A549 treated with AZD2906 at 1 μM for 4 hours (cell line): ENCODE measurements at places on chromosomes 6 and 20. TPM values are rescaled to one million over a fixed set of nuclear protein-coding genes. Genes with fewer than 3 reads are reported as not detected.

Gene SPTLC3
- total RNA-seq = 0.01 to 0.08 TPM (median 0.02 TPM) in 5 replicates

Gene GPX5
- not detected in 5 replicates for total RNA-seq

Gene SIGLEC1
- total RNA-seq = 0.02 TPM in 2 of 5 replicates, not detected in the others

Gene SGK2
- 6.4 to 7.6 TPM (median 7.0 TPM) in 5 replicates for total RNA-seq

Gene HLA-DQA2
- not detected in 5 replicates for total RNA-seq

Gene CDS2
- total RNA-seq = 48.1 to 63.1 TPM (median 56.7 TPM) in 5 replicates

Gene COX4I2
- total RNA-seq = not detected in 5 replicates

Gene TFAP2C
- total RNA-seq = 10.9 to 12.8 TPM (median 11.7 TPM) in 5 replicates

Gene WFDC10B
- total RNA-seq = not detected in 5 replicates

Gene AGER
- 1.1 to 2.0 TPM (median 1.7 TPM) in 5 replicates for total RNA-seq

Gene TREML2
- not detected in 5 replicates for total RNA-seq

Gene ADA
- 45.9 to 62.1 TPM (median 54.3 TPM) in 5 replicates for total RNA-seq

Gene LY6G6D
- not detected in 5 replicates for total RNA-seq

Gene SUMO4
- 0.06 to 0.11 TPM in 2 of 5 replicates, not detected in the others for total RNA-seq

Gene CST5
- not detected in 5 replicates for total RNA-seq

Gene ZKSCAN4
- 2.6 to 2.7 TPM (median 2.7 TPM) in 5 replicates for total RNA-seq

Gene TOX2
- 11.6 to 15.6 TPM (median 13.8 TPM) in 5 replicates for total RNA-seq

Gene PERP
- total RNA-seq = 74.2 to 82.5 TPM (median 77.1 TPM) in 5 replicates

Gene IL20RA
- total RNA-seq = 0.06 to 0.14 TPM in 2 of 5 replicates, not detected in the others

Gene CRISP2
- total RNA-seq = not detected in 5 replicates

Gene KIF6
- total RNA-seq = 0.16 to 0.29 TPM (median 0.25 TPM) in 5 replicates

Gene GLO1
- total RNA-seq = 86.9 to 93.7 TPM (median 90.3 TPM) in 5 replicates

Gene PPIL6
- total RNA-seq = 3.1 to 3.7 TPM (median 3.5 TPM) in 5 replicates

Gene OLIG3
- total RNA-seq = not detected in 5 replicates

Gene TREM2
- total RNA-seq = 0.07 TPM in 1 of 5 replicates, not detected in the others

Gene CLDN20
- not detected in 5 replicates for total RNA-seq

Gene PHF1
- total RNA-seq = 10.8 to 17.1 TPM (median 16.0 TPM) in 5 replicates

Gene MYH7B
- total RNA-seq = 0.05 to 0.20 TPM (median 0.09 TPM) in 5 replicates

Gene FBXO5
- total RNA-seq = 18.8 to 24.5 TPM (median 19.0 TPM) in 5 replicates

Gene COL20A1
- total RNA-seq = 0.34 to 1.1 TPM (median 0.67 TPM) in 5 replicates

Gene TRIM10
- total RNA-seq = 0.01 TPM in 1 of 5 replicates, not detected in the others

Gene B3GALT4
- total RNA-seq = 0.67 to 1.0 TPM (median 0.95 TPM) in 5 replicates

Gene BLTP3A
- 4.3 to 5.9 TPM (median 5.0 TPM) in 5 replicates for total RNA-seq

Gene TGM3
- 0.05 to 0.07 TPM (median 0.07 TPM) in 3 of 5 replicates, not detected in the others for total RNA-seq

Gene NXT1
- total RNA-seq = 53.6 to 74.5 TPM (median 69.4 TPM) in 5 replicates

Gene ERVFRD-1
- not detected in 5 replicates for total RNA-seq

Gene CNR1
- 1.8 to 2.4 TPM (median 1.9 TPM) in 5 replicates for total RNA-seq

Gene BPIFB3
- total RNA-seq = not detected in 5 replicates

Gene DYNLT2
- 0.45 to 0.63 TPM (median 0.49 TPM) in 5 replicates for total RNA-seq
